ENCODE measurements at places on chromosomes 11 and 22. TPM values are rescaled to one million over a fixed set of nuclear protein-coding genes. Genes with fewer than 3 reads are reported as not detected.

DNA sequence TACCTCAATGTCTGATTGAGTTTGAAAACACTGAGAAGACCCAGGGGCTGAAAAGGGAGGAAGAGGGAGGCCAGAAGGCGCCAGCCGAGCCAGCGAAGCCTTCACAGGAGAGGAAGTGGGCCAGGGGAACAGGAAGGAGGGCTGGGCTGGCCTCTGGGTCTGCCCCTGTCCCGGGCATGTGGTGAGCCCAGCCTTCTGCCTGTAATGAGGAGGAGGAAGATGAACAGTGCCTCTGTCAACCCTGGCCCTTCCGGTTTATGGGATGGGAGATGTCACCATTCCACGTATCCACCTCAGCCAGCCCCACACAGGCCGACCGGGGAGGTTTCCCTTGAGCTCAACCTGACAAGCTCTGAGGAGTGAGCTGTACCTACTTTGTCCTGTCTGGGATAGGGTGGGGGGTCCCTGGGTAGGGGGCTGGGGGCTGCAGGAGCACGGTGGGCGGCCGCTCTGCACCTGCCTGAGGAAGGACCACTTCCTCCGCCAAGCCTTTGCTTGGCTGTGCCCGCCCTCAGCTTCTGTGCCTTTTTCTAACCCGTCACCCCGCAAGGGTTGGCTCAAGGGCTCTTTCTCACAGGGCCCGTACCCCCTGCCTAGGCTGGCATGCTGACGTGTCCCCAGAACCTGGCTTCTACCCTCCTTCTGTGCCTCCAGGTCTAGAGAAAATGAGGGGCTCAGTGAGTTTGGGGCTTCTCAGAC lies 2.0 kb downstream of the PARVG start:
- no peak for DNase-seq

POU2AF3 gene
- not detected for total RNA-seq

GVQW3 gene
- total RNA-seq = 8.1 TPM

OR52I1 gene
- not detected for total RNA-seq

RAD9A gene
- total RNA-seq = 24.4 TPM

GRCh38 chr11:43579171-43579918 lies 101.2 kb upstream of the HSD17B12 start:
- DNase-seq = peak; percentile 41

DNA sequence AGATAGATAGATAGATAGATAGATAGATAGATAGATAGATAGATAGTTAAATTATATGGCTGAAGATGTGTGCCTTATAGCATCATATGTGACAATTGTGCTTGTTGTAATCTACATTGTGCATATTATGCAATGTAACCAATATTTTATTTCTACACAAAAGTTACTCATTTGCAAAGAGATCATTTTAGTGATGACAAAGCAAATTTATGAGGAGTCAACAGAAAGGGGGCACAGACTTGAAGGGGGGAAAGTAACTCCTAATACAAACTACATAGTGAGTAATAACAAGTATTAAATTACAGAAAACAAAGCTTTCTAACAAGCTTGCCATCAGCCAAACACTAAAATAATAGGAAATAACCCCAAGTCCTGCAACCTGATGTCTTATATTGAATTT lies 106.8 kb downstream of the MUC15 start:
- DNase-seq = no peak
